Breast epithelium (tissue), 4 donors: ENCODE measurements at places on chromosomes 5 and 9. TPM values are rescaled to one million over a fixed set of nuclear protein-coding genes. Genes with fewer than 3 reads are reported as not detected.

- H3K27me3 ChIP-seq, result no peaks in the 10 kb centered on the region
- no peak overlapping the region for H3K27ac ChIP-seq
- no peak overlapping the region for H3K4me3 ChIP-seq
- DNase-seq, result no peak
- no peaks in the 10 kb centered on the region for H3K4me1 ChIP-seq
These were observed 107.6 kb upstream of the PHYKPL start for GRCh38 chr5:178340187-178340586.

GRCh38 chr5:13595978-13596377, 348.5 kb downstream of the DNAH5 start:
- no peak overlapping the region for H3K4me3 ChIP-seq
- H3K4me1 ChIP-seq, result no peaks in the 10 kb centered on the region

- H3K4me1 ChIP-seq, result peaks cover 2% of the 10 kb centered on the region
- H3K4me3 ChIP-seq, result peak overlapping the region; percentile 68
- peak overlapping the region; percentile 91 for H3K27ac ChIP-seq
- DNase-seq, result no peak
- H3K36me3 ChIP-seq, result peaks cover 6% of the 10 kb centered on the region
These were observed 539 bp downstream of the POC5 start for GRCh38 chr5:75716715-75717081.

DNA sequence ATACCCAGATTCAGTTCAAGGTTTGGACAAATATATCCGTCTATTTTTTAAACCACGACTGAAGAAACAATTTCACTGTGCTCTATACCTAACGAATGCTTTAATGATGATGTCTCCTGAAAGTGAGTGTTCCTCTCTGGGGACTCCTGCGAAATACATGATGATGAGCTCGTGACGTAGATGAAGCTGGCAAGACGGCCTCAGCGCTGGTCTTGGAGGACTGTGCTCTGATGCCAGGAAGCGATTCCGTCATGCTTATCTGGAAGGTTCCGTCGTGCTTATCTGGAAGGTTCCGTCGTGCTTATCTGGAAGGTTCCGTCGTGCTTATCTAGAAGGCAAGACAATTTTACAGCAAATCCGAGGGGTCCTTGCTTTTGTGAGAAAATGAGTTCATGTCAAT, 250.8 kb upstream of the IRX2 start:
- no peak overlapping the region for H3K4me3 ChIP-seq
- no peak for DNase-seq
- H3K36me3 ChIP-seq, result no peaks in the 10 kb centered on the region
- no peaks in the 10 kb centered on the region for H3K4me1 ChIP-seq
- H3K27ac ChIP-seq, result no peak overlapping the region

DNA sequence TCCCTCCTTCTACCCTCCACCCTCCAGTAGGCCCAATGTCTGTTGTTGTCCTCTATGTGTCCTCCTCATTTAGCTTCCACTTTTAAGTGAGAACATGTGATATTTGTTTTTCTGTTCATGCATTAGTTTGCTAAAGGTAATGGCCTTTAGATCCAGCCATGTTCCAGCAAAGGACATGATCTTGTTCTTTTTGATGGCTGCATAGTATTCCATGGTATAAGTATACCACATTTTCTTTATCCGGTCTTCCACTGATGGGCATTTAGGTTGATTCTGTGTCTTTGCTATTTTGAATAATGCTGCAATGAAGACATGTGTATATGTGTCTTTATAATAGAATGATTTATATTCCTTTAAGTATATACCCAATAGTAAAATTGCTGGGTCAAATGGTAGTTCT, 232.5 kb upstream of the PRR16 start:
- H3K4me1 ChIP-seq, result no peaks in the 10 kb centered on the region
- H3K27ac ChIP-seq, result no peak overlapping the region
- no peak for DNase-seq
- no peaks in the 10 kb centered on the region for H3K36me3 ChIP-seq

DNA sequence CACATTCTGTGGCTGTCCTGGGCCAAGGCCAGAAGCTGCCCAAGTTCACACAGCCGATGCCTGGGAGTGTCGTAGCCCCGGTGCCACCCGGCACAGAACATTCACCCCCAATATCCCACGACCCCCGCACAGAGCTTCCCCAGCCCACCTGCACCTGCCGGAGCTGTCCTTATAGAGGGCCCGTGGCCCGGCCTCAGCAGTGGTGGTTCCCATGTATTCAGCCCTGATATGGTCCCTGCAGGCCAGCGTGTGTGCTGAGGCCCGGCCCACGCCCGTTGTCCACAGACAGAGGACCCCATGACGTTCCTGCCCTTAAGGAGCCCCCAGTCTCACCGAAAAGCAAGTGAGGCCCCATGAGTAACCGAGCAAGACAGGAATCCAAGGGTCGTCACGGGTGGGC, 5.3 kb upstream of the GFI1B start:
- no peak overlapping the region for H3K27ac ChIP-seq
- no peaks in the 10 kb centered on the region for H3K27me3 ChIP-seq
- no peak for DNase-seq
- H3K36me3 ChIP-seq, result no peaks in the 10 kb centered on the region
- H3K4me1 ChIP-seq, result no peaks in the 10 kb centered on the region

DNA sequence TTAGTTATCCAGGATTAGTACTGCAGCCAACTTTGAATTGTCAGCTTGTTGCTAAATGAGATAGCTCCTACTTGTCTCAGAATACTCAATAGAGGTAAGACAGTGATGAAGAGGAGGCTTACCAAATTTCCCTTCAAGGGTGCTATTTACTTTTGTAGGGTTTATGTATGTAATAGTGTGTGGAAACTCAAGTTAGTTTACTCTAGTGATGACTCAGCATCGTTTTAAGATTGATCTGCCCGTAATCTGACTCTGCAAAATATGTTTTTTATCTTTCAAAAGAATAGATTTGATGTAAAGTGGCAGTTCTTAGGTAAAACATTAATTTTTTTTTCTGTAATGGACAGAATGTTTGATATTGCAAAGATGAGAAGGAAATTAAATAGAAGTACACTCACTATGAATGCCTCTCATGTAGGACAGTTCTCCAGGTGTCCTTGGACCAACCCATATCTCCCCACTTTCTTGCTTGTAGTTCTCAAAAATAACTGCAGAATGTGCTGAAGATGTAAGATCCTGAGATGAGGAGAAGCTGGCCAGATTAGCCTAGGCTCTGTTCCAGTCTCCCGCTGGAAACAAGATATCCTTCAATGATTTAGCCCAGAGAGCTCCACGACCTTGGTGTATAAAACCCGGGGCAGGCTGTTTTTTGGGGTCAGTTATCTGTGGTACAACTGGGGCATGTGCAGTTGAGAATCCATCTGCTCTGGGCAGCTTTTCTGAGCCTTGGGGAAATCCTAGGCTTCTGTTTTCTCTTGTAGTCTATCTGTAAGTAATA, 24.4 kb upstream of the MROH2B start:
- H3K27me3 ChIP-seq, result no peaks in the 10 kb centered on the region
- H3K4me3 ChIP-seq, result no peak overlapping the region
- H3K4me1 ChIP-seq, result no peaks in the 10 kb centered on the region
- H3K27ac ChIP-seq, result no peak overlapping the region
- no peak for DNase-seq

DNA sequence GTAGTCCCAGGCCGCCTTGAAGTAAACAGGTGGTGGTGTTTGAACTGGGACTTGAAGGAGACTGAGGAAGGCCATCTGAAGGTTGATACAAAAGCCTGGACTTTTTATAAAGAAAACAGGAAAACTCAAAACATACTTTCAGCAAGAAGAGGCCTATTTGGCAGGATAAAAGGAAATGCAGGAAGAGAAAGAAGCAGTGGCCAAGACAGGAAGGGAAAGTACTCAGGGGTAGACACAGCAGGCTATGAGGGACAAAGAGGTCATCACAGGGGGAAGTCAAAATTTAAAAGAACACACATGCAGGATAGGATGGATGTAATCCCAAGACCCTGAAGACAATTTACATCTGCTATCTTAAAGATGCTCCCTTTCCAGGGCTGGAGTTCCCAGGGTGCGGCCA, 13.0 kb downstream of the TLE1 start:
- no peaks in the 10 kb centered on the region for H3K4me1 ChIP-seq
- no peak overlapping the region for H3K27ac ChIP-seq
- H3K4me3 ChIP-seq, result no peak overlapping the region
- DNase-seq, result no peak
- no peaks in the 10 kb centered on the region for H3K36me3 ChIP-seq

GRCh38 chr5:2752059-2752820, 763 bp upstream of the IRX2 start:
- peak overlapping the region; percentile 98 for H3K4me3 ChIP-seq
- H3K27ac ChIP-seq, result peak overlapping the region; percentile 95
- no peaks in the 10 kb centered on the region for H3K36me3 ChIP-seq
- no peaks in the 10 kb centered on the region for H3K4me1 ChIP-seq

- peaks cover 26% of the 10 kb centered on the region for H3K27me3 ChIP-seq
- no peak for DNase-seq
- no peaks in the 10 kb centered on the region for H3K4me1 ChIP-seq
- no peaks in the 10 kb centered on the region for H3K36me3 ChIP-seq
- no peak overlapping the region for H3K27ac ChIP-seq
These were observed 142.8 kb downstream of the BARX1 start for GRCh38 chr9:93812410-93812668.

GRCh38 chr5:22683050-22683449, 170.1 kb downstream of the CDH12 start:
- H3K27ac ChIP-seq, result no peak overlapping the region
- no peaks in the 10 kb centered on the region for H3K36me3 ChIP-seq
- no peaks in the 10 kb centered on the region for H3K4me1 ChIP-seq
- H3K4me3 ChIP-seq, result no peak overlapping the region
- no peaks in the 10 kb centered on the region for H3K27me3 ChIP-seq
- no peak for DNase-seq

DNA sequence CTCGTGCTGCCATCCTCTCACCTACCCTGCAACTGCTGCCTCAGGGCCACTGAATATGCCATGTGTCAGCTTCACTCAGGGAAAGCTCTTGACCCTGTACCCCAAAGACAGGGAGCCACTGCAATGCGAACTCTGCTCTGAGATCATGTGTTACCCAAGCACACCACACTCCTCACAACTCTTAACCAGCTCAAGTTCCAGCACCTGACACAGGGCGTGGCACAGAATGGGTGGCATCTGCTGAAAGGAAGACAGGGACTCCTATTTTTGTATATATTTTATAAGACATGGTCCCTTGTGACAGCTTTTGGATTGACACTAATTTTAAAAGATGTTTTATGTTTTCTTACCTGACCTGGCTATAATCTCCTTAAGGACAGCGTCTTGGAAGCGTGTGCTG, 10.7 kb downstream of the PHYKPL start:
- no peak for DNase-seq
- H3K27ac ChIP-seq, result no peak overlapping the region
- H3K4me1 ChIP-seq, result no peaks in the 10 kb centered on the region
- H3K36me3 ChIP-seq, result no peaks in the 10 kb centered on the region

DNA sequence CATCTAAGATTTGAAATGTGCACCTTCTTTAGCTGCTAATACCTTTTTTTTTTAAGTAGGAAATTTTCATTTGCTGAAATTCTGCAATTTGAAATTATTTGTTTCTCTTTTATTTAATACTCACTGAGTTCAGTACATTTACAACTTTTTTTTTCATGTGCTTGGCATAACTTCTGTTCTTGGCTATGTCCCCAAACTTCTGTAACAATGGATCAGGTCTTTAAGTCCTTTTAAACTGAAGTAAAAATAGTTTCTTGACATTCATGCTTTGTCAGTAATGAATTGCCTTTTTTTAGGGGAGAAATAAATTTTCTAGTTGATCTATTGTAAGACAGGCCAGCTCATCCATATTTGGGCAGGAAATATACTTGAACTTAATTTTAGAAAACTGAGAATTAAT, 41.5 kb downstream of the EDIL3 start:
- no peaks in the 10 kb centered on the region for H3K36me3 ChIP-seq
- no peak overlapping the region for H3K4me3 ChIP-seq
- no peak for DNase-seq
- no peaks in the 10 kb centered on the region for H3K4me1 ChIP-seq
- no peak overlapping the region for H3K27ac ChIP-seq
- no peaks in the 10 kb centered on the region for H3K27me3 ChIP-seq

FAM221B gene
- total RNA-seq, result not detected

FABP6 gene
- not detected for total RNA-seq

FKTN gene
- total RNA-seq, result 29.0 TPM

EIF4EBP3 gene
- 24.9 TPM for total RNA-seq

MGAT4B gene
- total RNA-seq, result 54.6 TPM
